Activated T-cell treated with anti-CD3 and anti-CD28 coated beads for 48 hours (primary cell): ENCODE measurements at places on chromosomes 3 and 15.

GRCh38 chr3:156518726-156519125 lies 36.2 kb downstream of the SSR3 start:
- DNase-seq: no peak

DNA sequence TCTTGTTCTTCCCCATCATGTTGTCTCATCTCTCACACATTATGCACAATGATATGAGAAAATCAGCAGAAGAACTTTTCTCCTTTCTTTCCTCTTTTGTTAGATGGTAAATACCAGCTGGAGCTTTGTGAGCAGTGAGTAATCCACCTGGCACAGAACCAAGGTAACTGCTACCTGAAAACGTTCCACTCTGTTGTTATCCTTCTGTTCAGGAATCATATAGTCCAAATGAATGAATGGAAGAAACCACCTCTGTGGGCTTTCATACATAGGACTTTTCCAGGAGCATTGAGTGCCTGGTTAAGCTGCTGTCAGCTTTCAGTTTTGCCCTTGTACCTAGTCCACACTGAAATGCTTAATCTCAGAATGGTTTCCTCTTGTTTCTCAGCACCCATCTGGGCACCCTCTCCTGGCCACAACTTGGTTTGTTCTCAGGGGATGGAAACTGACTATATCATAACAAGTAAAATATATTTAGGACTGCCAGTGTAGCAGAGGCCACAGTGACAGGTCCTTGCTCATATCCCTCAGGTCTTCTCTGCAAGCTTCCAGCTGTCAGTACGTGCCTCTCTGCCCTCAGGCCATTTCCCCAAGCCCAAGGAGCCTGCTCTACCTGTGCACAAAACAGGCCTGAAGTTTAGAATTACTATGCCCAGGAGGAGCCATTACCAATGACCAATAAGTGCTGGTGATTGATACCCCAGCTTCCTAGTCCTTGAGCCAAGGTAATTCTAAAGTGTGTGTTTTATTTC lies 23.5 kb upstream of the SLC4A7 start:
- DNase-seq: no peak

- peak; percentile 23 for DNase-seq
Observed at GRCh38 chr3:113606539-113607218, 74.3 kb downstream of the SIDT1 start.

GRCh38 chr15:40766906-40767837 lies 2.6 kb upstream of the C15orf62 start:
- DNase-seq: no peak

DNA sequence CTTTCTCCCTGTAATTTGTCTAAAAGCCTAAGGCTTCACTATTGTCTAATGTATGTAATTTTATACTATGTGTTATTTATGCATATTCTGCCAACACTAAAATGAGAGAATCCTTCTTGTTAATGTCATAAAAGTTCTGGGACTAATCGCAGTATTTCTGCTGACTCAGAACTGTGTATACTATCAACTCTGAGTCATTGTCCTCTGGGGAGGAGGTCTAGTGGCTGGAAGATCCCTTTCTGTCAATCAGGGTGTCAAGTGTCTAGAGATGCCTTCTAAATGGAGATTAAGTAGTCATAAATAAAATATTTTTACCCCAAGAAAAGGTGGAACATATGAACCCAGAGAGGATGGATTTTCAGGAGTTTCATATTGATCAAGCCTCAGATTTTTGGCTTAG lies 473.4 kb downstream of the AGBL1 start:
- DNase-seq: no peak

DNA sequence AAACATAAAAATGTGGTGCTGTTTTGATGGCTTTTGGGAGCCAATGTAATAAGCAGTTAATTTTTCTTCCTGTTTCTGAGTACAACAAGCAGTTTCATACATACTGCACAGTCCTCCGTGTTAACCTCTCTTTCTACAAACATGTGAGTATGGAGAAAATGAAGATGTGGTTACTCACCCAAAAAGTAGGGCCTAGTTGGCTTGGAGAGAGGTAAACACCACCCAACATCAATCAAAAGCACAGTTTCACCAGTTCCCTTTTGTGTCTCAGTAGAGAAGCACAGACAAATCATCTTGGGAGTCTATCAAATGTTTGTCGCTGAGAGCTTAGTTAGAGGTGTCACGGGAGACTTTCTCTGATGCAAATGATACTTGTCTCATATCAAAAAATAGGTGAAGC lies 320.2 kb downstream of the UNC13C start:
- DNase-seq: no peak

- no peak for DNase-seq
Observed at GRCh38 chr15:70245932-70246622, 148.4 kb upstream of the TLE3 start.

- no peak for DNase-seq
Observed at GRCh38 chr3:13507570-13508339, 27.6 kb downstream of the HDAC11 start.

- DNase-seq: no peak
Observed at GRCh38 chr3:128665362-128666021, 14.9 kb upstream of the RPN1 start.

GRCh38 chr15:51726302-51727073 lies 11.0 kb downstream of the LYSMD2 start:
- no peak for DNase-seq

DNA sequence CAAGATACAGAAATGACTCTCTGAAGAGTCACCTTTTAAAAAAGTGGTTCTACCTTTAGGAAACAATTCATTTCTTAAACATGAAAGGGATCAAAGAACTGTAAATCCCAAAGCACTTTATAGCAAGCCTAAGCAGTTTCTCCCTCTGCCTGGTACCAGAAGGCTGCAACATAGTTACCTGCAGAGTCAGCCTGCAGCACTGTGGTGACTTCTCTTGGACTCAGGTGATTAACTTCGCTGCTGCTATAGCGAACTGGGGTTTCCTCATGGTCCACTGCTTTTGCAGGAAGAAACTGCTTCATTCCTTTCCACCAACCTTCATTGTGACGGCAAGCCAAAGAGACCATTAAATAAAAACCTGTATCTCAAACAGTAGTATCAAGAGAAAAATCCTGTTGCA lies 37.3 kb downstream of the ST3GAL6 start:
- DNase-seq: no peak

DNA sequence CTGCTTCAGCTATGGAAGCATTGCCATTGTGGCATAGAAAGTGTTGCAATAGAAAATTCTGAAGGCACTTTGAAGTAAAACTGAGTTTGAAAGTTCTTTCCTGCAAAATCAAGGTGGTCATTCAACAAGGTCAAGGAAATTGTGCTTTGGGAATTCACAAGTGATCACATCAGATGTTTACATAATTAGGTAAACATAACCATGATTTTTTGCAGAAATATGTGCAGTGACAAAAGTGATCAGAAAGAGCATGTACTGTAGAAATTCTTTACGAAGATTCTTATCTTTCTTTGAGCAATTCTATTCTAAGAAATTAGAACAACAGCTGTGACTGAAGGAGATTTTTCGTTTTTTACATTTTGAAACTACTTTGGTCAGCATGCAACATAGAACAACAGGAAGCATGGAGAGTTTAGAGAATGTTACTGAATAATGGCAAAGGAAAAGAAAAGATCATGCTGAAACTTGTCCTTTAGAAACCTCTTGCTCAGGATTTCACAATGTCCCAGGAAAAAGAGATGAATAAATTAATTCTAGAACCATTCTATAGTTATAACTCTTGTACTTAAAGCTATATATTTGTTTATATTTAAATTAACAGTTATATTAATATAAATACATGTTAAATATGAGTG lies 643.4 kb upstream of the ARPP21 start:
- no peak for DNase-seq

GRCh38 chr3:124217542-124217941 lies 225.6 kb upstream of the ROPN1 start:
- peak; percentile 1 for DNase-seq

GRCh38 chr3:32570421-32571191 lies at the start of gene DYNC1LI1:
DYNC1LI1 (minus strand) TSS chr3:32570858; CDS start chr3:32570770, 88 bp downstream.
- DNase-seq: peak; percentile 96

DNA sequence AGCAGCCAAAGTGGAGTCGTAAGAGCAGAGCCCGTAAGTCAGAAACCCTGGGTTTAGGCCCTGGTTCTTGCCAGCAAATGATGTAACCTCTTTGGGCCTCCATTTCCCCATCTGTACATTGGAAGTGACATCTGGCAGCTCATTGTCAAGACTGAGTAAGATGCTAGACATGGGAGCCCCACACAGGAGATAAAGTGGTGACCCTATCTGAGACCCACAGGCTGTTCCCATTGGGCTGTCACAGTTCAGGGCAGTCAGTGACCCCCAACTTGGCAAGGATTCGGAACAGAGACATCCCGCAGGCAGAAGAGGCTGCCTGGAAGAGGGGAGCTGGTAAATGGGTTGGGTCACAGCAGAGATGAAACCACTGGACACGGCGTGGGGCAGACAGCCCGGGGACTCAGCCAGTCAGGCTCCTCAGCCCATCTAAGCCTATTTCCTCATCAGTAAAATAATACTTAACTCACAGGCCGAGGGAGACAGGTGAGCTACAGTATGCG lies 1.8 kb downstream of the CLN6 start:
- no peak for DNase-seq

DNA sequence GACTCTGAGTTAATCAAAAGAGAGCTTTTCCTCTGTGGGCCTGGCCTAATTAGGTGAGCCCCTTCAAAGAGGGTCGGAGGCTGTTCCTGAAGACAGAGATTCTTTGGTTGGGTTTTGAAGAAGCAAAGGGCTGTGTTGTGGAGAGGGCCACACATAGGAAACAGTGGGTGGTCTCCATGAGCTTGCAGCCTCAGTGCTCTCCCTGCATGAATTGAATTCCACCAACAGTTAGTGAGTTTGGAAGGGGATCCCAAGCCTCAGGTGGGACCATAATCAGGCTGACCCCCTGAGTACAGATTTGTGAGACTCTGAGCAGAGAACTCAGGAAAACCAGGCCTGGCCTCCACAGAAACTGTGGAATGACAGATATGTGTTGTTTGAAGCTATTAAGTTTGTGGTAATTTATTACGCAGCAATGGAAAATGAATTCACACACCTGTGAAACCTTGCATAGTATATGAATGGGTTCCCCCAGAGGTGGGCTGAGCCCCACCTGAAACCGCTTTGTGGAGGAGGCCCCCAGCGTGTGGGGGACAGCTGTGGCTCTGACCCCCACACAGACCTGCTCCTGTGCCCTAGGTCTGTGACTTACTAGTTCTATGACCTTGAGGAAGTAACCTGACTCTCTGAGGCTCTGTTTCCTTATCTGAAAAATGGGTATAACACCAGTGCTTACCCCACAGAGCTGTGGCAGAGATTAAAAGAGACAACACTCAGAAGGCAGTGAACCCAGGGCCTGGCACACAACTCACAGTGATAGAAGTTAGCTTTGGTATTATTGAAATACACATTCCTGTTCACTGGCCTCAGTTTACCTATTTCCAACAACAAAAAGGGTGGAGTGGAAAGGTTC lies 431.3 kb downstream of the FOXP1 start:
- no peak for DNase-seq

DNA sequence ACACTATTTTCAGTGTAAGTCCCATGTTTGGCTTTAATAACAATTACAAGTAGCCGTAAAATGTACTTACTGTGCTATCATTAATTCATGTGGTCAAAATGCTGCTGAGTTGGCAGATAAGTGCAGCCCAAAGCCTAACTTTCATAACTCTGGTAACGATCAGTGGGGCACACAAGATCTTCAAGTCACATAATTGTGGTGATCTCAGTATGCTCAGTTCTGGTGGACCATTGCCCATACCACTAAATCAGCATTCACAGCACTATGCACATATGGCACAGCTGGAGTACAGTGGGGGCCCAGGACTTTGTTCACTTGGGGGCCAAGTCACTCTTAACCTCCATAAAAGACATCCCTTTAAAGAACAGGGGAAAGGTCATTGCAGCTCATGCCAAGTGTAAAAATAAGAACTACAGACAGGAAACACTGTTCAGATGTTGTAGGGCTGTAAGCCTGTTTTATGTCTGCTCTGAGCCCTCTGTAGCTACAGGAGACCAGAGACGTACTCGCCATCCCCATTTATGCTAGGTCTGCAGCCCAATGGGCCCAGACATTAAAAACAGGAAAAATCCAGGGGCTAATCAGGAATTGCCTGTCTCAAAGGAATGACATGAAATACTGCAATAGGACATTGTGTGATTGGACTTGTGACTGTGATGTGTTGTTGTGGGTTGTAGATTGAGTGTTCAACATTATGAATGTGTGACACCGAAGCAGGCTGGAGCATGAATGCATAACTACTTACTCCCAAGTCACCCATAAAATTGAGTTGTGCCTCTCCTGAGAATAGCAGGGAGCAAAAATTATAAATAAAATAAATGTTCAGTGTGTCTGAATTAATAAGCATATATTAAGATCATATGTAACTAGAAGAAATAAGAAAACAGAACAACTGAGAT lies 282.5 kb upstream of the EPHA3 start:
- no peak for DNase-seq

DNA sequence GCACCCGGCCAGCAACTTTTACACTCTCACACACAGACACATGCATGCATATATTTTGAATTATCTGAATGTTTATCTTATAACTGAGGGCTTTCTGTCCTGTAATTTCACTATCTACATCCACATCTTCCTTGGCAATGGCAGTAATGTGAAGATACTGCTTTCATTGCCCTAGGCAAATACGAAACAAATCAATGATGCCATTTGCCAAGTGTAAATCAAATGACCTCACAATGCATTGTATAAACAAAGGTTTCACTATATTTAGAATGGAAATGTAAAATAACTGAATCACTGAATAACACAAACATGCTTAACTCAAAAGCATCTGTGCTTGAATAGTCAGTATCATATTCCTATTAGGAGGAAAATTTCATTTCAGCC lies 455.6 kb downstream of the TBL1XR1 start:
- DNase-seq: no peak

DNA sequence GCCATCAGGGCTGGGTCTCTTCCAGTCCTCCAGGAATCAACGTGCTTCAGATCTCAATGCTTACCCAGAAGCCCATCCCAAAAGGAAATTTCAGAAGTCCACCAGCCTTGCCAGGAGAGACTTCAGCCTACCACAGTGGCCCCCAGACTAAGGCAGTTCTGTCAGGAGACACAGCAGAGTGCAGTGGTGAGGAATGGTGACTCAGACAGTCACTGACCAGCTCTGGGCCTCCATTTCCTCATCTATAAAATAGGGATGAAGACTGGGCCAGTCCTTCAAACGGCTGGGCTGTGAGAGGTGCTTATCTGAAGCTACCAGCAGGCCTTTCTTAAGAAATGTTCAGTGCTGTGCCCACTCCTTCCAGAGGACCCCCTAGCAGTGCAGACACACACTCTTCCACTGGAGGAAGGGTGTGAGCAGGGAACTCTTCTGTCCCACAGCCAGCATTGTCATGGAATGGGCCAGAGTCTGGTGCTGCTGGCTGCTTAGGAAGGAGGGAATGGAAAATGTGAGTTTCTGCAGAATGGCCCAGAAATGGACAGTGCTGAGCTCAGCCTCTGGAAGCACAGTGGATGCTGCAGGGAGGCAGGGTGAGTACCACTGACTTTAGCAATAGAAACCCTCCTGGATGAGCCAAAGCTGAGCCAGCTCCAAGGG lies 41.6 kb upstream of the DUSP7 start:
- DNase-seq: no peak

DNA sequence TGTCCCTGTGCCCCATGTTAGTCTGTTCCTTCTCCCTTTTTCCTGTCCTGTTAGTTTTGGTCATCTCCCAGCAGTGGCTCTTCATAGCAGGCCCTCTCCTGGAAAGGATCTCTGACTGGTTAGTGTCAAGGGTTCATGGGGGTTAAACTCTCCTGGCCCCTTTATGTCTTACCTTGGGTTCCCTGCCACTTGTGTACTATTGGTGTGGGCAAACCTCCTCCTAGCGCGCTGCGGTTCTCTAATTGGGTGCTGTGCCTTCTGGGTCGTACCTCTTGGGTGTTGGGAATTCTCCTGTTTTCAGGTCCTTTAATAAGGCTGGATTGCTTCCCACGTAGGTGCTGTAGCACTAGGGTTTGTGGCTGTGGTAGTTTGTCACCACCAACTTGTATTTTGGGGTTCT lies 18.8 kb downstream of the GMPS start:
- no peak for DNase-seq
